Anterior cingulate cortex (tissue), 58 donors: ENCODE measurements at places on chromosomes 6 and 20.

DNA sequence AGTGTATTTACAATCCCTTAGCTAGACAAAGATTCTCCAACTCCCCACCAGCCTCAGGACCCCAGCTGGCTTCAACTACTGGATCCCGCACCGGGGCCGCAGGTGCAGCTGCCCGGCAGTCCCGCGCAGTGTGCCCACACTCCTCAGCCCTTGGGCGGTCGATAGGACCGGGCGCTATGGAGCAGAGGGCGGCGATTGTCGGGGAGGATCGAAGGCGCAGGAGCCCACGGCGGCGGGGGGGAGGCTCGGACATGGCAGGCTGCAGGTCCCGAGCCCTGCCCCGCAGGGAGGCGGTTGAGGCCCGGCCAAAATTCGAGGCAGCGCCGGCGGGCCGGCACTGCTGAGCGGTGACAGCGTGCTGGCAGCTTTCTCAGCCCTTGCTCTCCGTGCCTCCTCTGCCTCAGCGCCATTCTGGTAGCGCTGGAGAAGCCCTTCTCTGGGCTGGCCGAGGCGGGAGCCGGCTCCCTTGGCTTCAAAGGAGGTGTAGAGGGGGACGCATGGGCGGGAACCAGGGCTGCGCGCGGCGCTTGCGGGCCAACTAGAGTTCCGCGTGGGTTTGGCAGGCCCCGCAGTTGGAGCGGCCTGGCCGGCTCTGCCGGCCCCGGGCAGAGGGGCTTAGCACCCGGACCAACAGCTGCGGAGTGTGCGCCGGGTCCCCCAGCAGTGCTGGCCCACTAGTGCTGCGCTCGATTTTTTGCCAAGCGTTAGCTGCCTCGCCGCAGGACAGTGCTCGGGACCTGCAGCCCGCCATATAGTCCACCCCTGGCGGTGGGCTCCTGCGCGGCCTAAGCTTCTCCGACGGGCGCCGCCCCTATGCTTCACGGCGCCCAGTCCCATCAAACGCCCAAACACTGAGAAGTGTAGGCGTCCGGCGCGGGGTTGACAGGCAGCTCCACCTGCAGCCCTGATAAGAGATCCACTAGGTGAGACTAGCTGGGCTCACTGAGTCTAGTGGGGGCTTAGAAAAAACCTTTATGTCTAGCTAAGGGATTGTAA lies 32.4 kb upstream of the KIF13A start:
- no peak for DNase-seq

GRCh38 chr6:132505158-132505557 lies 7.8 kb downstream of the STX7 start:
- DNase-seq, result no peak

- DNase-seq, result no peak
These were observed 33.4 kb upstream of the RNF217 start for GRCh38 chr6:124928851-124929250.

- no peak for DNase-seq
These were observed 12.5 kb downstream of the PRDM1 start for GRCh38 chr6:106098383-106099234.

GRCh38 chr20:23091721-23092383 lies 5.7 kb upstream of the CD93 start:
- no peak for DNase-seq

GRCh38 chr20:4887586-4887985 lies 113.7 kb downstream of the SLC23A2 start:
- no peak for DNase-seq

- DNase-seq, result no peak
These were observed 15.1 kb downstream of the BMP7 start for GRCh38 chr20:57251344-57251743.

- no peak for DNase-seq
These were observed 41.4 kb downstream of the MCM8 start for GRCh38 chr20:5991623-5992441.

DNA sequence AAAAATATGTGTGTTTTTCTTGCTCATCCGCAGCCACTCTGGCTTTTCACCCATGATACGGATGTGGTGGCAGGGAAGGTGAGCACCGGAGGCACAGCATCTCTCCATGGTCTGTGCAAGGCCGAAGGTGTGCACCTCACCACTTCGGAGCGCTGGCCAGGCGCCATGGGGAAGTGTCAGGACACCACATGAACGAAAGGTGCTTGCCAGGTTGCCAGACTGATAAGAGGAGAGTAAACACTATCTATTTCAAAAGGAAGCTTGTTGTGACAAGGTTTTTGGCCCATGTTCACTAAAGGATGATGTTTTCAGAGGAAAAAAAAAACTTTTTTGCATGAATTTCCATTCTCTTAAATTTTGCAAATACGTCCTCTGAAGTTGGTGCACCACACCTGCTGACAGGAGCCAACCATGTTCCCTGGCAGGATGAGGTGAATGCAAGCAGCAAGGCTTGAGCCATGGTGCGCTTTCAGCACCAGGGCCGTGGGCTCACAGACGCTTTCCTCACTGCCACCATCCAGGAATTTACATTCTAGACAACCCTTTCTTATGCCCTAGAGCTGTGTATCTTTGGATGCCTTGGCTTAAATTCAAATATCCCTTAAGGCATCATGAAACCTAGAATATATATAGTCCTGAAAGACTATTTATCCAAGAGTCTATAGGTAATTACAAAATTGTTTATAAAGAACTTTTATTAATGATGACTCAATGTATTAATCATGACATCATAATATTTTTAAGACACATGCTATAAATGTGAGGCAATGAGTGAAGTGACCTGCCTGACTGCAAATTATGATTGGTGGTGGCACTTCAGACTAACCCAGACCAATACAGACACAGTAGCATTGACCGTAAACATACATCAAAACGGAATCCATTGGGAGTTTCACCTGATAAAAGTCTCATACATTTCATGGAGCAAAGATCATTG lies 234.5 kb downstream of the TFAP2A start:
- DNase-seq, result no peak

DNA sequence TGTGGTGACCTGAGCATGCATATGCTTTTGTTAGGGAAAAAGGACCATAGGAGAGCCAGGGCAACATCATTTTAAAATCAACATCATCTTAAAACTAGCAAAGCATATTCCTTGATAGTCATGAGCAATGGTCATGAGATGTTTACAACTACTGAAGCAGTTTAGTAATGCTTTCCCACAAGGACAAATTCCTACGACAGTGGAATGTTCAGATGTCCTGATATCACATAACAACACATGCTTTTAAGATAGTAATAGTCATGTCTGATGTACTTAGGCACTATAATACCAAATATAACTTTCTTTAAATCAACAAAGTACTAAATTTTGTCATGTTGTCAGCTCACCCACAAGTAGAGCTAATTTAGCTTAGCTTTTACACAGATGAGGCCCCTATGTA lies 370.3 kb downstream of the HTR1B start:
- DNase-seq, result no peak

DNA sequence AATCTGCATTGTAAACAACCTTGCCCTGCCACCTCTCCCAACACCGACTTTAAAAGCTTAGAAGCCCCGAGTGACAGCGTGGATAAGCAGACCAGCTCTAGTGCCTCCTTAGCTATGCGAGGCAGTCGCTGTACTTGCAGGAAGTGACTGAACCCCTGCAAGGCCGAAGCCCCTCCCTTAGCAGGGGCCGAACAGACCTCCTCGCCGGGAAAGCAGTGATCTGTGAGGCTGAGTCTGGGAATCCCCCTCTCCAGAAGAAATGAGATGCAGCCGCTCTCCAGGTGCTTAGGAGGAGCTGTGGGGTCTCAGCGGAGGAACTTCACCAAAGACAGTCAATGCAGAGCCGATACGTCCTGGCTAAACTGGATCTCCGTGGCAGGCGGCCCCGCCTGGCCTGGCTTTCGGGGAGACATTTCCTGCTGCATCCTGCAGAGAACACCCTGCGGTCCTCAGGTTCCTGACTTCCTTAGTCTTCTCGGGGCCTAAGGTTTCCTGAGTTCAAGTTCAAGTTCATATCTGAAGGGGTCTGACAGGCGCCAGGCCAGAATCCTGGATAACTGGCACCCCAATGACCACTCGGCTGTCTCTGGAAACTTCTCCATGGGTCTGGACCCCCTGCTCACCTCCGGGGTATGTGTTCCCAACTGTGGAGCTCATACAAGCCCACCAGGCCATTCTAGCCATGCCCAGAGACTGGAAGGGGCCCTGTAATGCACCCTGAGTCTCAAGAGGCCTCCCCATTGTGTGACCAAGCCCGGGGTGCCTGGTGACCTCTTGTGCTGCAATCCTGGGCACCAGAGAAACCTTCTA lies 20.4 kb upstream of the FRMD1 start:
- DNase-seq, result no peak

DNA sequence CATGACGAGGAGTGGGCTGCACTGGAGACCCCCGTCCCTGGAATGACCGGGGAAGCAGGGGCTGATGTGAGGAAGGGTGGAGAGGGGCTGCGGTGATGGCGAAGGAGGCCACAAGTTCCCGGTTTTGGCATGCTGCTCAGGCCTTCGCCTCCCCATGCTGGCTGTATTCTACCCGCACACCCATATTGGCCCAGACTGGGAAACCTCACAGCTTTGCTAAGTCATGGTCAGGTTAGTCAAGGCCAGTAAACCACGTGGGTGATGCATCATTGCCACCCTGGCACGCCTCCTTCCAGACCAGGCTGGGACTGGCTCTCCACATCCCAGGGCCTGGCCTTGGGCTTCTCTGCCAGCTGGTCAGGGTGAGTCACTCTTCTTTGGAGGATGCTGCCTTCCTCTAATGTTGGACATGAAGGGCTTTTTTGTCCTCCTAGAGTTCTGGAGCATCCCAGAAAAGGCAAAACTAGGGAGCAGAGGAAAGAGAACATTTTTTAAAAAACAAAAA lies 53.8 kb downstream of the PCNA start:
- no peak for DNase-seq

GRCh38 chr6:77633471-77633870 lies 19.4 kb upstream of the MEI4 start:
- DNase-seq, result no peak

- DNase-seq, result no peak
These were observed 287.0 kb upstream of the CHD6 start for GRCh38 chr20:41905199-41905598.

DNA sequence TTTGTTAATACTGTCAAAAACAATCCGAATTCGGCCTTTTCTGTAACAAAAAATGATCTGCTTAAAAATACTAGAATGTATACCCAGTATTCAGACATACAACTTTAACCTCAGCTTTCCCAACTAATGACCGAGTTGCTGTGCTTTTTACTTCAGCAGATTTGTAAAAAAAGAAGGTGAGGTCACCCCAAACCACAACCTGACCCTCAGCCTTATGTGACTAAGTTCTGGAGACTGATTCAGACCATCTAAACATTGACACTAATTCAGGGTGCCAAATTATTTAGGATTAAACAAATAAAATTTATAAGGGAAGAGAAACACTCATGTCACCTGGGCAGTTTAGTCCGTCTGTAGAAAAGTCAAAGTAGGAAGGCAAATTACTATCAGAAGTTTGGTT lies 7.7 kb downstream of the CCN6 start:
- DNase-seq, result no peak

- DNase-seq, result no peak
These were observed 271.8 kb downstream of the PRL start for GRCh38 chr6:22024973-22025467.

DNA sequence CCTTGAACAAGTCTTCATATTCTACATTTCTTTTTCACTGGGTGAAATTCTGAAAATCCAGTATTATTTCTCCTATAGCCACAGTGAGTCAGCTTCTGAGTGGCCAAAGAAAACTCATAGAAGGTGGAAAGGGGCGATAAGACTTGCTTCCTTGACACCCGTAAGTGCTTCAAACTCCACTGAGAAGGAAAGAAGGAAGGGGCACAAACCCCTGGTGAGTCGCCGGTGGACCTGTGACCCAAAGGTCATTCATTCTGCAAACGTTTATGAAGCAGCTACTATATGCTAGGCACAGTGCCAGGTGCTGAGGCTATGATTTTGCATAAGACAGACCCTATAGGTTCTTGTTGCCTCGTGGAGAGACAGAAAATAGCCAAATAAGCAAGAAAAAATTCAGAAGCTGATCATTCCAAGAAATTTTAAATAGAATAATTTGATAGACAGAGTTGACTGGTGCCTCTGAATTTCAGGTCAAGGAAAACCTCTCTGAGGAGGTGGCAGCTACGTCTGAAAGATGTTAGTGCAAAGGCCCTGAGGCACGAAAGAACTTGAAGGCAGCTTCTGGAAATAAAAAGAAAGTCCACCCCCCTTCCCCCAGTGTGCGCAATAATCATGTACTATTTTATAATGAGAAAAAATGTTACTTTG lies 118.2 kb downstream of the CD24 start:
- DNase-seq, result no peak

DNA sequence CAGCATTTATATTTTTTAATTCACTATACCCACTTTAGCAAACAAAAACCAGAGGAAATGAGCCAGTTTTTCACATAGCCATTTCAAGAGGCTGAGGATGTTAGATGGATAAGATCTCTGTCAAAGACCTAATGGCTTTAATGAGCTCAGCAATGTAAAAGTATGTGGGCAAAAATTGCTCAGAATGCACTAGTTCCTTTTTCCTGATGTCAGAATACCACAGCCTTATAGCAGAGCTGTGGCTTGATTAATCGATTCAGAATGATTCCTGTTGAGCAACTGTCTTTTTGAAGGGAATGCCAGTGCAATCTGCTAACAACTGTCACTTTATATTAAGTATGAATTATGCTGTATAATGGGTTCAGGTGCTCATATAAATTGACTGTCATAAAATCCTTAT lies 100.6 kb upstream of the HIVEP1 start:
- no peak for DNase-seq

DNA sequence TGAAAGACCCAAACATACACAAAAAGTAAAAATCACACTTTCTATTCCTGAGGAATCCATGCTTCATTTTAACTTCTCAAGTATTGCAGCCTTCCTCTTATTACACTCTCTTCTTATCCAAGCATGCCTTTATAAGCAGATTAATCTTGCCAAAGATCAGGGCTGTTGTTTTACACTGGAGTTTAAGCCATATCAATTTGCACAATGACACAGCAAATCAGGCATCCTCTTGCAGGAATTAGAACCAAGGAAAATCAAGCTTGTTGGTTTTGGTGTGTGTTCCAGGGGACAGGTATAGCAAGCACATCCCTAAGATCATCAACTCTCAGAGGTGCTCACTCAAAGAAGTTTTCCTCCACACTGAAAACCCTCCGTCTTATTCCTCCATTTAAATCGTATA lies 69.5 kb downstream of the CYP39A1 start:
- no peak for DNase-seq

- peak; percentile 31 for DNase-seq
These were observed 5.3 kb downstream of the OARD1 start for GRCh38 chr6:41066867-41067304.
